ENCODE measurements at places on chromosomes 16 and 17.

DNA sequence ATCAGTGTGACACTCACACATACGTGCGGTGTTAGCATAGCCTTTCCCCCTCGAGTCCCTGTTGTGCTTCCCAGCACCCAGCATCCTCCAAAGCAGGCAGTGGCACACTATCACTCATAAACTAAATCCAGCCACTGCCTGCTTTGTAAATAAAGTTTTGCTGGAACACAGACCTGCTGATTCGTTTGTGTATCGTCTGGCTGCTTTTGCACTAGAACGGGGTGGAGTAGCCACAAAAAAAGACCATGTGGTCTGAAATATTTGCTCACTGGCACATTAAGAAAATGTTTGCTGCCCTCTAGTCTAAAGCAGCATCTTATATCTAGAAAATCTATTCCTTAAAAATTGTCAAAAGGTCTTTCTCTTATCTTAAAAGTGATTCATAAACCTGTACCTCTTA, 341.2 kb upstream of the ZFHX3 start:
- DNase-seq: no peak

DNA sequence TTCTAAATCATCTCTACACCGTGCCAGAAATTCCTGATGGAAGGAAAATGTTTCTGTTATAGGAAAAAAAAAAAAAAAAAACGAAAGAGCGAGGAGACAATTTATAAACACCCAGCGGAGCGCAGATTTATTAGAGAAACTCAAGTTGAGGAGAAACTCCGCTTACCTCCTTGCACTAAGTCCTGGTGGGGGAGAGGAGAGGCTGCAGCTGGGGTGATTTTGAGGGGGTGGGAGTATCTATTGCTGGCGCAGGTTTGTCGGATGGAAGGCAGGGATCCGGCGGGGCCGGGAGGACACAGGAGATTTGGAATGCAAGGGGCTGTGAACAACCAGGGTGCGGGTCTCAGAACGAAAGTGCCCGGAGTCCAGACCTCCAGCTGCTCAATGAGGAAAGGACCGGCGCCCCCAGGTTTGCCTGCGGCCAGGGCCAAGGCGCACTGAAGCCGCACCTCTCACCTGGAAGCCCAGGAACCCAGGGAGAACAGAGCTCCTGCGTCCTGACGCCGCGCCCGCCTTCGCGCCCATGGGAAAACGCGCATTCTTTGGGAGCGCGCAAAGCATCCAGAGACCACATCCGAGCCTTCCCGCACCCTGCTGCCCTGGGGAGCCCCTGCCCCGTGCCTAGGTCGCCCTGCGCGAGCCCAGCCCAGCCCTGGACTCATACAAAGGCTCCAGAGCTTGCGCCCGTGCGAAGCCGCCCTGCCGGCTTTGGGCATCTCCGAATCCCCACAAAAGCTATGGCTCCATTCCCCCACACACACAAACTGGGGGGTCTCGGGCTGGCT, 2.6 kb upstream of the HOXB8 start:
- no peak for DNase-seq

DNA sequence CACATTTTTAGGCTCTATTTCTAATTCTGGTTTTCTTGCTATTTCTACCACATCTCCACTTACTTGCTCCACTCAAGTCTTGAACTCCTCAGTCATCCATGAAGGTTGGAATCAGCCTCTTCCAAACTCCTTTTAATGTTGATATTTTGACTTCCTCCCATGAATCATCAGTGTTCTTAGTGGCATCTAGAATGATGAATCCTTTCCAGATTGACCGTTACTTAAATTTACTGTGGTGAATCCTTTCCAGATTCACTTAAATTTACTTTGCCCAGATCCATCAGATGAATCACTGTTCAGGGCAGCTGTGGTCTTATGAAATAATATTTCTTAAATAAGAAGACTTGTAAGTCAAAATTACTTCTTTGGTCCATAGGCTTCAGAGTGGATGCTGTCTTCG, 32.4 kb downstream of the CLTC start:
- DNase-seq: no peak

DNA sequence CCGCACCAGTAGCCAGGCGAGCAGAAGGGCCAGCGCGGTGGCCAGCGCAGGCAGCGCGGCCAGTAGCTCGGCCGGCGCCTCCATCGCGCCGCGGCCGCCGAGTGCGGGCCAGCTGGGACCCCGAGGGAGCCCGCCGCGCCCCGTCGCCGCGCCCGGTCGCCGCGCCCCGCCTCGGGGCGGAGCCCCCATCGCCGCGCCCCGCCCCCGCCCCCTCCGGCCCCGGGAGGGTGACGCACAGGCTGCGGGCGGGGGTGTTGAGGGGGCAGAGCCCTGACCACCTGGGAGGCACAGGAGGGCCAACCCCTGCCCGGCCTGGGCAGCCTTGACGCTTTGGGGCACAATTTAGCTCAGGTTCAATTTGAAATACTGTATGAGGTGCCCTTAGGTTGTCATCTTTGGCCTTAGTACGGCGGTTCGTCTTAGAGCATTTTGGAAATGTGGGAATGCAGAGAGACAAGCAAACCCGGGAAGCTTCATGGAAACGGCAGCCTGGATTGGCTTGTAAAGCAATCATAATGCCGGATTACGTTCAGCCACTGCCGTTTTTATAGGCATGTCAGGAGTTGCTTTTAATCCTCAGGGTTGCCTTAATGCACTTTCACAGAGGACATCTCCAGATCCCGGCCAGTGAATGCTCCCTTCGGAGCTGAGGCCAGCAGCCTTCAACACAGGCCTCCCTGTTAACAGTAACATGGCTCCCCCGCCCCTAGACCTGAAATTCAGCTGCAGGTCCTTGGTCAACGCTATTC, at the start of gene MXRA7:
TSS of gene MXRA7 (minus strand) at position 103 of the 749 bp plus-strand sequence. CDS start at position 84, 19 bp downstream.
- peak; percentile 50 for DNase-seq

GRCh38 chr17:78607038-78607437, 29.8 kb upstream of the DNAH17 start:
- DNase-seq: no peak

- DNase-seq: no peak
Observed at GRCh38 chr17:61689610-61690180, 98.7 kb upstream of the NACA2 start.

GRCh38 chr16:29876217-29876593, 13.2 kb upstream of the CDIPT start:
- no peak for DNase-seq

DNA sequence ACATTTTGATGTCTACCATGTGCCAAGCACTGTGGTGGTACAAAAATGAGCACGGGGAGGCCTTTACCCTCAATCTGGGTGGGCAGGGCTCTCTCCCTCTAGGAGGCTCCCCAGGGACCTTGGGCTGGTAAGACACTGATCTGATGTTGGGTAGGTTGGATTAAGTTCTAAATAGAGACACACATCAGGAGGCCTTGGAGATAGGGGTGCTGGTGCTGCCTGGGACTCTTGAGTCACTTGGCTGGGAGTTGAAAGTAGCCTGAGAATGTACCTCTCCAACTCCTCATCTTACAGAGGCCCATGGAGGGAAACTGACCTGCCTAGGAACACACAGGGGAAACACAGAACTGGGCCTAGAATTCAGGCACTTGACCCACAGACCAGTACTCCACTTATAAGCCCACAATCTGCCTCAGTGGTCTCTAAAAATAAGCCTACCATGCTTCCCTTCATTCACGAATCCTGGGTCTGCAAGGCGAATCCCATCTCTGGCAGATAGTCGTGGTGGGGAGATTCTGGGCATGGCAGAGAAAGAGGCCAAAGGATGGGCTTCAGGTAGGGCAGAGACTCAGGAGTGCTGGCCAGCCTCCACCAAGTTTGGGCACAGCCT, 1.8 kb upstream of the NEUROD2 start:
- no peak for DNase-seq

- DNase-seq: no peak
Observed at GRCh38 chr17:41589301-41589700, 2.6 kb upstream of the KRT14 start.

- DNase-seq: no peak
Observed at GRCh38 chr16:76157629-76158028, 119.6 kb upstream of the CNTNAP4 start.

- no peak for DNase-seq
Observed at GRCh38 chr17:36972186-36972700, 23.5 kb downstream of the AATF start.

DNA sequence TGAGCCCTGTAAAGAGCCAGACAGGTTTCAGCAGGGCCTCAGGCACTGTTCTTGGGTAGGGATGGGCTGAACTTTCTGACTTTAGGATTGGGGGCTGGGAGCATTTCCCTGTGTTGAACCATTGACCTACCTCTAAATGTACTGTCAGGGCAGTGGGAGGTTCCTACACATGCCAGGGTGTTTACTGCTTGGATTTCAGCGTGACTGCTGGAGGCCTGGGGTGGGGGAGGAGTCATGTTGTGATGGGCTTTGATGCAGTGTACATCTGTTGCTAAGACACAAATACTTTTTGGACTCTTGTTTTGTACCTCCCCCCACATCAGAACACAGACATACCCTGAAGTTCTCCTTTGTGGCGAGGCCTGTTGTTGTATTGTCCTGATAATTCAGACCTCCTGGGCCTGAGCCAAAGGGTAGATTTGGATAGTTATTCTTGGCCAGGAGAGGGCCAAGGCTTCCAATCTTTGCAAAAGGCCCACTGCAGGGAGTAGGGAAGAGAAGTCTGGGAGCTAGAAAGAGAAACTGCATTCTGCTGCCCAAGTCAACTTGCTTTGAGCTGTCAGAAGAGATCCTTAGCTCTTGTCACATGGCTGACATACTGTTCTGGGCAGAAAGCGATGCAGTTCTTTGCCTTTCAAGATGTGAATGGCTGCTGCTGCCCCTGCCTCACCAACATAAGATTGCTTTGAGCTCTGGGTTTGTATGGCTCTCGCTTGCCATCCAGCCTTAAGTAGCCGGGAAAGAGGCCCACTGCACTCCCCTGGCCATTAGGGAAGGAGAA, 3.7 kb downstream of the NFE2L1 start:
- no peak for DNase-seq

DNA sequence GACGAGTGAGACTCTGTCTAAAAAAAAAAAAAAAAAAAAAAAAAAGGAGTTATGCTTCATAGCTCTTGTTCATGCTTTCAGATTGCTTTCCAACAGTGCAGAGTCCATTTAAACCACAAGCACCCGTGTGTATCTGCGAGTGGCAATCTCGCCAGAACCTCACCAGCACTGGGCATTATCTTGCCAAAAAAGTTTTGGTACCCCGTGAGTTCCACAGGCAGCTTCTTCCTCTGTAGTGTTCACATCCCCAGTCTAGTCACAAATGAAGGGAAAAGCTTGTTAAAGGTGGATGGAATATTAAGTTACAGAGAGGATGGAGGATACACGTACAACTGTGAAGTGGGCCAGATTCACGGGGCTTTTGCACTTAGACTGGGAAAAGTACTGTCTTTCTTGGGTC, 33.5 kb downstream of the WSB1 start:
- no peak for DNase-seq

- DNase-seq: no peak
Observed at GRCh38 chr17:52170963-52171572, 12.6 kb upstream of the CA10 start.

DNA sequence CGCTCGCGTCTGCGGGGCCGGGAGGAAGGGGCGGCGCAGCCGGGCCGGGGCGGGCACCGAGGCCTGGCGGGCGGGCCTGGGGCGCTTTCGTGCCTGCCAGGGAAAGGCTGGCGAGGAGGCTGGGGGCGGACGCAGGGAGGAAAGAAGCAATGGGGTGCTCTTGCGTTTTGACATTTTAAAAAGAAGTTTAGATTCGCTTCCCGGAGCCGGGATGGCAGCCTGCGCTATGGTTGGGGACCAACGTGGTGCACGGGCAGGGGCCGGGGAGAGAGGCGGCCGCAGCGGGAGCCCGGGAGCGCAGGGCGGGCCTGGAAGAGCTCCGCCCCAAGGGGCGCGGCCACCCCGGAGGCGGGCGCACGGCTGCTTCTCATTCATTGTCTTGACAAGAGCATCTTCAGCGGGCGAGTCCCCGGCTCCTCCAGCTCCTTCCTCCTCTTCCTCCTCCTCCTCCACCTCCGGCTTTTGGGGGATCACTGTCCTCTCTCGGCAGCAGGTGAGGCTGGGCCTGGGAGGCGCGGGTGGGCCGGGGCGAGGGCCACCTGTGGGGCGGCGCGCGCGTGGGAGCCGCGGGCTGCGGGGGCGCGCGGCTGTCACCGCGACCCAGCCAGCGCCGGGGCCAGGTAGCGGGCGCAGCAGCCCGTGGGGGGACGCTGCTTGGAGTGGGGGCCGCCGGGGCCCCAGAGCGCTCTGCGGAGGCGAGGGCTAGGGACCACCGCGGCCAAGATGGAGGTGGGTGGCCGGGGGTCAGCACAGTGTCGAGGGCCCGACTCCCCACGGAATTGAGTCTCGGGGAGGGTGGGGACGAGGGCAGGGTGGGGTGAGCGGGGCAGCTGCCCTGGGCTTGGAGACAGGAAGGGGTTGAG, at the start of gene CORO1A:
TSS of gene CORO1A (plus strand) at position 370 of the 863 bp plus-strand sequence. CDS start 1,608 bp downstream, outside the sequence.
- peak; percentile 74 for DNase-seq

GRCh38 chr16:20866801-20867200, 33.4 kb downstream of the DCUN1D3 start:
- DNase-seq: no peak

DNA sequence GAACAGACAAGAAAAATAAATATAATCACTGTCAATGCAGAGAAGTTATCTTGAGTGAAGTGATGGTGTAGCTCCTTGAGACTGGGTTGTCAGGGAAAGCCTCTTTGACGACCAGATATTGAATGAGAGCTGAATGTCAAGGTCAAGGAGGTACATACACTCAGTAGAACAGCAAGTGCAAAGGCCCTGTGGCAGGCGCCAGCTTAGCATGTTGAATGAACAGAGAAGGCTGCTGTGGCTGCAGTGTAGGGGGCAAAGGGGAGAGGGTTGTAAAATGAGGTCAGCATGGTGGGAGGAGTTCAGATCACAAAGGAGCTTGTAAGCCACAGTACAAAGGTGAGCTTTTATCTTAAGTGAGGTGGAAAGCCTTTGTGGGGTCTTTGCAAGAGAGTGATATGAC, 111.5 kb downstream of the ZFHX3 start:
- DNase-seq: no peak

DNA sequence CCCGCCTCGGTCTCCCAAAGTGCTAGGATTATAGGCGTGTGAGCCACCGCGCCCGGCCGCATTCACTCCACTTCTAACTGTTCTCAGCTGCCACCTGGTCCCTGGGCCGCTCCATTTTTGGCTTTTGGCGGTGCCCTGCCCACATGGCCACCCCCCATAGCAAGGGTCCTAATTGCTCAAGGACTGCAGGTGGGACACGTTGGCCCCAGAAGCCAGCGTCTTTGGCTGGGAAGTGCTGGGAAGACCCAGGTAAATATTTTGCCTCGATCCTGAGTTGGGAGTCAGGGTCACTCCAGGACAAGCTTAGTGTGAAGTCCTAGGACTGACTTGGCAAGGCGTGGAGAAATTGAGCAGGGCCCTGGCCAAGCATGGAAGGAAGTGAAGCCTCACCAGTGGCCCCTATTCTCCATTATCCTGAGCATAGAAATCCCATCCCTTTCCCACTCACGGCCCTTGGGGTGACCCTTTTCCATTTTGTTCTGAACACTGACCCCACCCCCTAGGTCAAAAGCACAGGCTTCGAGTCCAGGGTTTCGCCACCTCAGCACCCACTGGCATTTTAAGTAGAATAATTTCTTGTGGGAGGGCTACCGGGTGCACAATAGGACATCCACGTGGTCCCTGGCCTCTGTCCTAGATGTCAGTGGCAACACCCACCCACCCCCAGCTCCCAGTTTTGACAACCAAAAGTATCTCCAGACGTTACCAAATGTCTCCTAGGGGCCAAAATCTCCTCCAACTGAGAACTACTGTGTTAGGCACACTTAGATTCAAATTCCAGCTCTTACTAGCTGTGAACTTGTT, 5.9 kb upstream of the WDR81 start:
- DNase-seq: no peak

GRCh38 chr17:19646788-19647696, 1.5 kb upstream of the ALDH3A2 start:
- DNase-seq: no peak
